ENCODE measurements at places on chromosomes 1 and 21. TPM values are rescaled to one million over a fixed set of nuclear protein-coding genes. Genes with fewer than 3 reads are reported as not detected.

The CD247 gene
- total RNA-seq, result 4.3 TPM

DNA sequence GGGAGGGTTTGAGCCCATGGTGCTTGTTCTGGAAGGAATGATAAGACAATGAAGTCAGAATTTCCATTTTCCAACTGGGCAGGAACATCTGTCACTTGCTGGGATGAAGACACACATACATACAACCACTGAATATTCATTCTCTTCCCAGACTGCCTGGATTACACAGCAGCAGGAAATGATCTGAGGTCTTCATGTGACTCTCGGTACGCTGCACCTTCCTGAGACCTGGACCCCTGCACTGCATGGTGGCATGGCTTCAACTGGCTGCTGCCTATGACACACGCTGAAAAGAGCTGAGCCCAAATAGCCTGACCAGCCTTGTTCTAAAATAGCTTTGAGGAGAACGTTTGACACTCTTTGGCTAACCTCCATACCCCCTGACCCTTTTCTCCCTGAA, 150.6 kb downstream of the GABPA start:
- no peak for DNase-seq

The CD48 gene
- 3.6 TPM for total RNA-seq

- no peak for DNase-seq
Observed at GRCh38 chr1:178006043-178006442, 36.2 kb upstream of the SEC16B start.

GRCh38 chr1:229379846-229380245, 37.0 kb upstream of the CCSAP start:
- DNase-seq, result no peak

DNA sequence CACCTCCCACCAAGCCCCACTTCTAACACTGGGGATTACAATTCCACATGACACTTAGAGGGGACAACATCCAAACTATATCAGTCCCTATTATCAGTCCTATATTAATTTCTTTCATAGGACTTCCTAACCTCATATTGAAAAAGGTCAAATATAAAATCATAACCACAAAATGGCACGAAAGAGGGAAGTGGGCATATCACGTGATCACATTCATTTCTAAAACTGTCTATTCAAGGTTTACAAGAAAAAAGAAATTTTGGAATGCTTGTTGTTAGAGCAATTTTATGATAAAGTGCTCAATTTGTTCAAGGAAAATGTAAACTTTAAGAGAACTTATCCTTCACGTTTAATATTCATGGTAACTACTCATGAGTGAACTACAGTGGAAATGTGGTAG, 13.2 kb upstream of the CDC7 start:
- no peak for DNase-seq

DNA sequence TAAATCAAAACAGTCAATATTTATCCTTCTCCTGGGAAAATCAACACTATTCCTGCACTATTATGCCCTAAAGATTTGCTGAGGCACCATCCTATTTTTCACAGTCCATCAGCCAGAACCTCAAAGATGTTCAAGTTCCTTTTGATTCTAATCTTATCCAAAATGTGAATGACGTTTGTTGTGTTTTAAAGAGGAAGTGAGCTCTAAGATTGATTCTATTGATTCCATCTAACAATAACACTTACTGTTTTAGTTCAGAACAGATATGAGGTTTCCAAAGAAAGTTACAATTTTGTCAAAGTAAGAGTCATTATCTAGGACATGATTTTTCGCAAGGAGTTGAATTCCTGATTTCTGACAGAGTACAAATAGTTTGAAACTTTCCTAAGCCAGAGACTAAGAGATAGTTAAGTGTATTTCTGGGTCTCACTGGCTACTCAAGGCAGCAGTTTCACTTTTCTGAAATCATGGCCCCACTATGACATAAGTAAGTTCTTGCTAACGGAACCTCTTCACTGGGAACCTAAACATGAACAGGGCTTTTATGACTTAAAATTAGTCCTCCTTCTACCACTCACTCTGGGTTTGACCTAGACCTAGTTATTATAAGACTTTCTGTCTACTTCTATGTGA, 84.7 kb downstream of the LHX9 start:
- DNase-seq, result no peak

- no peak for DNase-seq
Observed at GRCh38 chr1:180909462-180909976, 3.2 kb upstream of the KIAA1614 start.

The S100B gene
- 6.1 TPM for total RNA-seq

The MYBPH gene
- total RNA-seq, result not detected

The LRRC39 gene
- 1.0 TPM for total RNA-seq

DNA sequence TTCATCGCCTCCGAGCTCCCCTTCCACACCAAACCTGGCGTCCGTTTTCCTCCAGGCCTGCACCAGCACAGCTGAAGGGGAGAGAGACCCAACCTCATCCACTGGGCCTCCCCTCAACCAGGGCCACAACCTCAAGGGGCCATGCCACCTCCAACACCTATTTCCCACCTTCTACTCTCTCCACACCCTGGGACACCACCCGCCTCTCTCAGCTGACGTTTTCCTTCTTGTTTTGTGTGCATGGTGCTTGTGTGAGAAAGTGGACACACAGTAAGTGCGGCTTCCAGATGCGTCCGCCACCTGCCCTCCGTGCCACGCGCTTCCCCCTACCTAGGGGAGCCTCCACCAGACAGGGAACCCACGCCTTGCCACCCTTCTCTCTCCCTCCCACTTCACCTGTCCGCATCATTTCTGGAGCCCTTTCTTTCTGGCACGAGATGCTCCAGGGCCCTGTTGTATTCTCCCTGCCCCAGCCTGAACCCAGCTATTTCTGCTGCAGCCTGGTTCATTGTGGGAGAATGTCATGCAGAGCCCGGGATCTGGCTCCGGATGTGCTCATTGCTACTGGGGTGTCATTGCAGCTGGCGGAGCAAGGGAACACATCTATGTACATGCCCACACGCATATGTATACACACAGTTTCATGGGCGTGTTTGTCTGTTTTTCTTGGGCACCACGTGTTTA, 1.3 kb upstream of the GNB1 start:
- no peak for DNase-seq

- no peak for DNase-seq
Observed at GRCh38 chr1:237013608-237014007, 9.4 kb upstream of the MT1HL1 start.

The SPRR2E gene
- not detected for total RNA-seq

DNA sequence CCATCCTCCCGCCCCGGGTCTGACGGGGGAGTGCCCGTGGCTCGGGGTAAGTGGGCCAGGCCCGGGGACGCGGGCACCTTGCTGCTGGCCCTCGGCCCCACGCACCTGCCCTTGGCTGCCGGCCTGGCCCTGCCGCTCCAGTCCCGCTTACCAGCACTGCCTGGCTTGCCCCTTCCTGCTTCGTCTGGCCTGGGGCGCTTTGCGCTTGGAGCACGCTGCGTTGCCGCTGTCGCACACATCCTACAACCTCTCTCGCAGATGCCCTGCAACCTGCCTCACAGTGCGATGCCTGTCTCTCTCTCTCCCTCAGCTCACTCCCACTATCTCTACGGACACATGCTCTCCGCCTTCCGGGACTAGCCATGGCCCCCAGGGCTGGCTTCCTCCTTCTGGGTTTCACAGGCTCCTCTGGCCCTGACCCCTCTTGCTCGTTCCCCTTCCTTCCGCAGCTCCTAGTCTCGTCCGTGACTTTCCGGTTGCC, 9.7 kb downstream of the MYOG start:
- no peak for DNase-seq

The CROCC gene
- total RNA-seq, result 18.6 TPM

The ELOVL1 gene
- 57.4 TPM for total RNA-seq

The TRABD2B gene
- 10.6 TPM for total RNA-seq

- peak; percentile 36 for DNase-seq
Observed at GRCh38 chr1:228079601-228080263, 2.8 kb upstream of the ARF1 start.

The PBX1 gene
- total RNA-seq, result 61.8 TPM

- DNase-seq, result no peak
Observed at GRCh38 chr21:31531967-31532366, 127.5 kb upstream of the SOD1 start.

The LCE2C gene
- total RNA-seq, result not detected

DNA sequence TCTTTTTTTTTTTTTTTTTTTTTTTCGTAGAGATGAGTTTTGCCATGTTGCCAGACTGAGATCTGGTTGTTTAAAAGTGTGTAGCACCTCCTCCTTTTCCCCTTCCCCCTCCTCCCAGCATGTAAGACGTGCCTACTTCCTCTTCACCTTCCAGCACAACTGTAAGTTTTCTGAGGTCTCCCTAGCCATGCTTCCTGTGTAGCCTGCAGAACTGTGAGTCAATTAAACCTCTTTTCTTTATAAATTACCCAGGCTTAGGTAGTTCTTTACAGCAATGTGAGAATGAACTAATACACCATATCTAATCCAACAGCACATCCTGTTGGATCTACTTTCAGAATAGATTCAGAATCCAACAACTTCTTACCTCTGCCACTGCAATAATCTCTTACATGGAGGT, 111.1 kb downstream of the CLIC6 start:
- DNase-seq, result no peak

The SLC5A9 gene
- 0.84 TPM for total RNA-seq

The GPR153 gene
- total RNA-seq, result 4.5 TPM

- DNase-seq, result no peak
Observed at GRCh38 chr1:59089036-59089798, 207.7 kb upstream of the FGGY start.

DNA sequence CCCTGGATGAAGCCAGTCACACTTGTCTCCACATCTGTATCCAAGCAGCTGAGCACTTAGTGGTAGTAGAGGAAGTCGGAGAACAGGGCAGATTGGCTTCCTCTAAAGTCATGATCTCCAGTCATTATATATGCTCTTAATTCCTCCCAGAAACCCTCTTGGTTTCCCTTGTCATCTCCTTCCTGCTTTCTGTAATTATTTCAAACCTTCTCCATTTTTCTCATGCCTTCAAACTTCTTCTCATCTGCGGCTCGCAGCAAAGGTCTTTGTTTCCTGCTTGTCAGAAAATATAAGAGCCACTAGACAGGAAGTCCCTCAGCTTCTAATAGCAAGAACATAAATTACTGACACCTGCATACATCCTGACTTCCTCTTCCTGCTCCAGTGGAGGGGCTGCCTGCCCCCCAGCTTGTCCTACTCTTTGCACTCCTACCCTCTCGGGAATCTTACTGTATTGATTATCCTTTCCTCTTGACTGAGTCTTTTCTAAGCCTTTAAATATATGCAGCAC, 124.6 kb upstream of the NGF start:
- no peak for DNase-seq

- no peak for DNase-seq
Observed at GRCh38 chr21:20720623-20721022, 277.6 kb upstream of the NCAM2 start.

GRCh38 chr1:56566994-56567393, 12.4 kb downstream of the PLPP3 start:
- DNase-seq, result no peak

- peak; percentile 65 for DNase-seq
Observed at GRCh38 chr1:2861143-2861987, 59.9 kb upstream of the TTC34 start.

The PRELP gene
- 217 TPM for total RNA-seq

DNA sequence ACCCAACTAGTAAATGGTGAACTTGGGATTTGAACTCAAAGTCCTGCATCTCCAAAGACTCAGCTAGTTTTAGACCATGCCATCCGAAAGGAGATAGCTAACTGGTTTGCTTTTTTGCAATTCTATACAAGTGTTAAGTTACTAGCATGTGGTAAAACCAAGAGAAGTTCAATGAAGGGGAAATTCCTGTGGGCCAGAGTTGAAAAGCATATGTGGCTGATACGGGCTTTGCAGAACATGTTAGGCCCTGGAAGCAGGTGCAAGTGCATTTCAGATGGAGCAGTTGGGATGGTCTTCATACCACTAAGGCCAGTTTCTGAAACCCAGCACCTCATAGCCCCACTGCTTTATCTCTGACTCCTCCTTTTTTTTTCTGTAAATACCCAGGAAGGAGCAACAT, 620.9 kb downstream of the PLPP3 start:
- no peak for DNase-seq

GRCh38 chr1:107748531-107748930, 216.4 kb downstream of the VAV3 start:
- no peak for DNase-seq

- DNase-seq, result no peak
Observed at GRCh38 chr1:8426996-8427395, 109.1 kb downstream of the SLC45A1 start.

The KCNK2 gene
- 4.8 TPM for total RNA-seq

- no peak for DNase-seq
Observed at GRCh38 chr1:56188855-56189254, 390.5 kb downstream of the PLPP3 start.

- DNase-seq, result no peak
Observed at GRCh38 chr1:76303340-76303717, 228.8 kb downstream of the ST6GALNAC3 start.

DNA sequence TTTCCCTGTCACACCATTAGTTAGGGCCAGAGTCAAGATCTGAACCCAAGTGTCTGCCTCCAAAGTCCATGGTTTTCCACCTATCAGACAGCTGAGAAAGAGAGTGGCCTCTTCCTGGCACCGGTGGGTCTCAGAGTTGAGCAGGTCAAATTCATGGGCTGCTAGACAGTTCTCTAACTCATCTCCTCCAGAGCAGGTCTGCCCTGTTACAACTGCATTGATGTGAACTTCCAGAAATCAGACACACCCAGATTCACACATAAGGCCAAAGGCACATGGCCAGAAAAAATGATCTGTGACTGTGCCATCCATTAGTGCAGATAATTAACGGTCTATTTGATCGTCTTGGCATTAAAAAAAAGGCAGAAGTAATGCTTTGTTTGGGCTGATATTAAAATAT, 17.5 kb downstream of the SMIM12 start:
- DNase-seq, result no peak

The WLS gene
- 81.5 TPM for total RNA-seq

GRCh38 chr1:106063510-106063909, 993.0 kb upstream of the PRMT6 start:
- DNase-seq, result no peak

DNA sequence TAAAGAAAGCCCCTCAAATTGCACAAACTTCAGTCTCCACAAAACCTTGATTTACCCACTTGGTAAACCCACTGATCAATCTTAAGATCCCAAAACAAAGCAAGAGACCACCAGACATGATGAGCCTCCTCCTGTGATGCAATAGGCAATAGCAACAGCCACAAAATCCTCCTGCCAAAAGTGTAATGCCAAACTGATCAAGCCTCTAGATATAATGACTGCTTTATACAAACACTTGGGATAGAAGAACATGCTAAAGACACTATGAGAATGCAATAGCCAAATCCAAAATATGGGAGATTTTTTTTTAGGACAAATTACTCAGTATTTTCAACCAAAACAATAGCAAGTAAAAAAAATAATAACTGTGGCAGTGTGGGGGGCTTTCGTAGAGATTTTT, 64.9 kb upstream of the PTGFRN start:
- DNase-seq, result no peak

- DNase-seq, result no peak
Observed at GRCh38 chr1:156516821-156517220, 16.2 kb upstream of the MEF2D start.

The LCE1B gene
- total RNA-seq, result not detected

GRCh38 chr1:31587720-31588423, 11.6 kb downstream of the TINAGL1 start:
- peak; percentile 90 for DNase-seq

The FPGT gene
- 19.7 TPM for total RNA-seq

The MMP23B gene
- 74.5 TPM for total RNA-seq
